Body of pancreas (tissue), 4 donors: ENCODE measurements at places on chromosomes 7 and 10. TPM values are rescaled to one million over a fixed set of nuclear protein-coding genes. Genes with fewer than 3 reads are reported as not detected.

- no peak for DNase-seq
Measured at GRCh38 chr10:77308084-77308732, 329.4 kb downstream of the KCNMA1 start.

GRCh38 chr10:77315496-77316129 lies 322.0 kb downstream of the KCNMA1 start:
- no peak for DNase-seq

- DNase-seq, result no peak
Measured at GRCh38 chr10:119132521-119133345, 28.8 kb downstream of the DENND10 start.

- DNase-seq, result no peak
Measured at GRCh38 chr7:44195889-44196288, 4.9 kb upstream of the YKT6 start.

- DNase-seq, result no peak
Measured at GRCh38 chr10:96645191-96645721, 58.4 kb upstream of the TM9SF3 start.

GRCh38 chr10:4383651-4384098 lies 442.3 kb upstream of the AKR1E2 start:
- DNase-seq, result no peak

DNA sequence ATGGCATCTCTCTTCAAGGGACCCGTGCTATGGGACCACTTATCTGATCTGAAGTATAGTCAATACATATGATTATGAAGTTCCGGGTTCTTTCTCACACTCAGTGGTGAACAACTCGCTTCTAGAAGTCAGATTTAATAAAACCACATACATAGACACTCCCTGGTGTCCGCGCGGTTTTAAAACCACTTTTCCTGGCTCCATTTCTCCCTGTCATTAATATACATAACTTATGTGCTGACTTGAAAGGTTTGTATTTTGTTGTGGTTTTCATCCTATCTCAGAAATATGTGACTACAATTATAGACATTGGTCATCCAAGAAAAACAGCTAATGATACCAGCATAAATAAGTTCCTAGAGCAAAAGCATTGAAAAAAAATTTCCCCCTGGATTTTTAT lies 34.0 kb downstream of the SVIL start:
- DNase-seq, result no peak

GRCh38 chr10:133391761-133392518 lies 2.0 kb upstream of the MTG1 start:
- no peak for DNase-seq

- no peak for DNase-seq
Measured at GRCh38 chr7:89103564-89103963, 308.0 kb upstream of the TEX47 start.

DNA sequence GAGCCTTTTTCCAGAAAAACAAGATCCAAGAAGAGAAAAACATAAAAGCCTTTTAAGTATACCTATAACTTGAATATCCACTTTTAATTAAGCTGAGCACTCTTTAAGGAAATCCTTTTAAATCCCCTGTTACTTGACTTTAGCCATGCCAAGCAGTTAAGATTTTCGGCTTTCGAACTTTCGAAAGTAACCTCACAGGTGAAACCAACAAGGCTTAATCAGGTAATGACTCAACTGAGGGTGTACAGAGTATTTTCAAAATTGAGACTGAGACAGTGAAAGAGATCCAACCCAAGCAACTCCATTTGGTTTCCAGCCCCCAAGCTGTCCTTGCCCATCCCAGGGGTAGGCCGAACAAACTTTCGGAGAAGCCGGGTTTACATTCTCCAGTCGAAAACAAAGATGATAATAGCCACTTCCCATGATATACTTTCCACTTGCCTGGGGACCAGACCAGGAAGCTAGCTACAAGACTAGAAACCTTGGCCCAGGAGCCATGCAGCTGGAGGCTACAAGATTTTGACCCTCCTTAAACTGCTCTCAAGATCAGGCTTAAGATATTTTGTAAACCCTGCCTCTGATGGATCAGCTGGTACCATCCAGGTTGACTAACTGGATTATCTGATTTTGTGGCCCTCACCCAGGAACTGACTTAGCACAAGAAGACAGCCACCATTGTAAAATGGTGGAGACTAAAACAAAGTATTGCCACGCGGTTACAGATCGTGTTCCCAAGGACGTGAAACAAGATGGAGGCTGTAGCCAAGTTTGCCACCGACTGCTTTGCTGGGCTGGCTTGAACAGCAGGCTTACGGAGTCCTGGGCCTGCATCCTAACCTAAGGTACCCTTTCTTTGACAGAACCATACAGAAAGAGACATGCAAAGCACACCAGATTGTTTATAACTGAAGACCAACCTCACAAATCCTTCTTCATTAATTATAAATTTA lies 32.3 kb downstream of the C1GALT1 start:
- no peak for DNase-seq

- no peak for DNase-seq
Measured at GRCh38 chr7:56091591-56091990, 1.2 kb downstream of the PHKG1 start.

- no peak for DNase-seq
Measured at GRCh38 chr7:140694592-140694991, 1.9 kb upstream of the NDUFB2 start.

GRIFIN gene
- not detected for total RNA-seq

GDF2 gene
- not detected for total RNA-seq
